Hematopoietic multipotent progenitor cell treated with erythropoietin and hydrocortisone succinate and interleukin-3 and kit ligand, for 4 days (in vitro differentiated cells): ENCODE measurements at places on chromosomes 11 and 22.

GRCh38 chr11:40125054-40125453, 1334.4 kb downstream of the LRRC4C start:
- DNase-seq, result peak; percentile 51

DNA sequence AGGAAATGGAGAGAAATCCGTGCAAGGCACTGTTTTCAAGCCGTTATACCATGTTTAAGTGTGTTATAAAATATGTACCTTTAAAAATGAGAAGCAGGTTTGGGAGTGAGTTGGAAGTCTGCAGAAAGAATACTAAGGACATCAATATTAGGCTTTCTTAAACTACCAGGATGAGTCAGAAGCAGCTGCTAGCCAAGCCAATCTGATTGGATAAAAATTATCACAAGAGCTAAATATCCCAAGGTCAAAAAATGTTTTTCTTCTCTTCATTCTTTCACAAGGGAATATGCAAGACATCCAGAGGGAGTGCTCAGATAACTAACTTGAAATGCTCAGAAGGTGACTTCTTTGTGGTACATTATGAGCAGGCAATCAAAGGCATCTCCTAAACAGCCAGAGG, 19.3 kb upstream of the CKAP5 start:
- DNase-seq, result no peak

GRCh38 chr11:121321614-121322243, 29.2 kb downstream of the SC5D start:
- DNase-seq, result peak; percentile 70

DNA sequence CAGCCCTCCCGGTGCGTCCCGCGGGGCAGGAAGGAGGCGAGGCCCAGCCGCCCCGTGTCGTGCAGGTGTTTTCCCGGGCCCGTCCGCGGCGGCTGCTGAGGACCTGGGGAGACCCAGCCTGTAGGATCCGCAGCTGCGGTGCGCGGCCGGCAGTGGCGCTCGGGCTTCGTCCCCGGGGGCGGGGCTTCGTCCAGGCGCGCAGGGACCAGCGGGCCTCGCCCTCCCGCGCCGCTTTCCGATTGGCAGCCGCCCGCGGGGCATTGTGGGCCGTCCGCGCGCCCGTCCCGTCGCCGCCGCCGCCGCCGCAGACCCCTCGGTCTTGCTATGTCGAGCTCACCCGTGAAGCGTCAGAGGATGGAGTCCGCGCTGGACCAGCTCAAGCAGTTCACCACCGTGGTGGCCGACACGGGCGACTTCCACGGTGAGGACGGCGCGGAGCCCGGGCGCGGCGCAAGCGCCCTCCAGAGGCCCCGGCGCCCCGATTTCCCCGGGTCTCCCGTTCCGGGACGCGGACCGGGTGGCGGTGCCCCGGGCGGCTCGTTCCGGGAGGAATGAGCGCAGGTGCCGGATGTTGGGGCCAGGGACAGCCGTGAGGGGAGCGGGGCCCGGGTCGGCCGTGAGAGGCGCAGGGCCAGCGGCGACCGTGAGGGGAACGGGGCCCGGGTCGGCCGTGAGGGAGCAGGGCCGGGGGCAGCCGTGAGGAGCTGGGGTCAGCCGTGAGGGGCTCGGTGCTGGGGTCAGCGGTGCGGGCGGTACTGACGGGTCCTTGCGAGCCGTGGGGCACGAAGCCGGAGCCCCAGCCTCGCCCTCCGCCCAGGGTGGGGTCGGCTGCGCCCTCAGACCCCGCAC, at the start of gene TALDO1:
Gene TALDO1, plus strand, starts transcription at position 307 of the 849 bp plus-strand sequence. Its CDS starts 18 bp downstream, at position 325.
- DNase-seq, result peak; percentile 97

GRCh38 chr22:21949569-21949918, 3.1 kb downstream of the PPM1F start:
- no peak for DNase-seq

DNA sequence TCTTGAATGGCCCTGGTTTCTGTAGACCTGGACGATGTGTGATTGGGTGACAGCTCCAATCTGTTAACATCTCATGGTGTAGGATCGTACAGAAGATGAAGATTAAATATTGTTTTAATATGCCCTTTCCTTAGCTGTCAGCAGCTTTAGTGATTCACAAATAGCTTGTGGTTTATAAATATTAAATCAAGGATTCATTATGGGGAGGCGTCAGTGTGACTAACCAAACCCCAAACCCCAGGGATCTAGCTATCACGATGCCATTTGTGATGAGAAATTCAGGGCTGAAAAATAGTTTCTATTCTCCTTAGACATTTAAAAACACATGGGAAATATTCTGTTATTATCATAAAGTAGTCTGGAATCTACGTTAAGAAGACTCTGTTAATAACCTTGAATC, 73.4 kb downstream of the NCAM1 start:
- no peak for DNase-seq

- DNase-seq, result peak; percentile 27
Measured at GRCh38 chr11:60764879-60765278, 8.2 kb downstream of the MS4A15 start.

- no peak for DNase-seq
Measured at GRCh38 chr11:25247336-25247735, 750.5 kb downstream of the LUZP2 start.

- DNase-seq, result peak; percentile 97
Measured at GRCh38 chr22:36454916-36455570, 26.4 kb downstream of the TXN2 start.
